Ovary (tissue), 10 donors: ENCODE measurements at places on chromosomes 3 and 15. TPM values are rescaled to one million over a fixed set of nuclear protein-coding genes. Genes with fewer than 3 reads are reported as not detected.

CYP19A1 gene
- total RNA-seq: 33.6 TPM

IQCH gene
- 6.0 TPM for total RNA-seq

CCR8 gene
- total RNA-seq: not detected

DNA sequence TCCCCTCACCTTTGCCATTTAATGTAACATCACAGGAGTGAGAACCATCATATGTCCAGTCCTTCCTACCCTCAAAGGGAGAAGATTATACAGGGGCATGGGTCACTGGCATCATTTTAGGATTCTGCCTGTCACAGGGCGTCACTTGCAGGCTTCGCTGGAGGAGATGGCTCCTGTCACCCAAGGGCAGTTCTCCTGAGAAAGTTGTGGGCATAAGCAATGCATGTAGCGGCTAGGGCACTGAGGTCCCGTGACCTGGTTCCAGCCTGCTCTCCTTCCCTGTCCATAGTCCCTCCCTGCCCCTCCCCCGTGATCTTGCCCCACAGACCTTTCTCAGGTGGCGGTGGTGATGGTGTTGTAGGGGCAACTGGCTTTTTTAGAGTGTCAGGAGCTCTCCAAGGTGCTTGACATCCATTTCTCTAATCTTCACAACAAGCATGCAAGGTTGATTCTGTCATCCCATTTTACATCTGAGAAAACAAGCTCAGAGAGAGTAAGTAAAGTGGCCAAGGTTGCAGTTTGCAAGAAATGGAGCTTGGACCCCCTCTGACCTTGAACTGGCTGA is 241.5 kb upstream of the CTDSPL start:
- H3K27me3 ChIP-seq: no peaks in the 10 kb centered on the region
- no peak for DNase-seq
- no peaks in the 10 kb centered on the region for H3K36me3 ChIP-seq
- H3K4me3 ChIP-seq: no peak overlapping the region

GRCh38 chr3:51678641-51679040 is 7.6 kb downstream of the TEX264 start:
- H3K4me1 ChIP-seq: no peaks in the 10 kb centered on the region
- no peaks in the 10 kb centered on the region for H3K36me3 ChIP-seq
- DNase-seq: no peak
- H3K27me3 ChIP-seq: no peaks in the 10 kb centered on the region
- H3K27ac ChIP-seq: no peak overlapping the region
- no peak overlapping the region for H3K4me3 ChIP-seq

VGLL3 gene
- 36.3 TPM for total RNA-seq

GRCh38 chr15:69561071-69561784 is 108.6 kb downstream of the RPLP1 start:
- H3K36me3 ChIP-seq: no peaks in the 10 kb centered on the region
- no peak overlapping the region for H3K4me3 ChIP-seq
- no peak for DNase-seq
- no peaks in the 10 kb centered on the region for H3K27me3 ChIP-seq
- H3K4me1 ChIP-seq: no peaks in the 10 kb centered on the region
- H3K27ac ChIP-seq: no peak overlapping the region

- H3K4me1 ChIP-seq: no peaks in the 10 kb centered on the region
- no peak for DNase-seq
- H3K4me3 ChIP-seq: no peak overlapping the region
- no peaks in the 10 kb centered on the region for H3K36me3 ChIP-seq
These were observed 354.5 kb upstream of the TPRG1 start for GRCh38 chr3:188817103-188817934.

- H3K36me3 ChIP-seq: no peaks in the 10 kb centered on the region
- no peak overlapping the region for H3K27ac ChIP-seq
- H3K4me1 ChIP-seq: peaks cover 15% of the 10 kb centered on the region
- H3K4me3 ChIP-seq: no peak overlapping the region
- DNase-seq: no peak
These were observed 202.7 kb upstream of the BHLHE40 start for GRCh38 chr3:4776399-4776979.

DNA sequence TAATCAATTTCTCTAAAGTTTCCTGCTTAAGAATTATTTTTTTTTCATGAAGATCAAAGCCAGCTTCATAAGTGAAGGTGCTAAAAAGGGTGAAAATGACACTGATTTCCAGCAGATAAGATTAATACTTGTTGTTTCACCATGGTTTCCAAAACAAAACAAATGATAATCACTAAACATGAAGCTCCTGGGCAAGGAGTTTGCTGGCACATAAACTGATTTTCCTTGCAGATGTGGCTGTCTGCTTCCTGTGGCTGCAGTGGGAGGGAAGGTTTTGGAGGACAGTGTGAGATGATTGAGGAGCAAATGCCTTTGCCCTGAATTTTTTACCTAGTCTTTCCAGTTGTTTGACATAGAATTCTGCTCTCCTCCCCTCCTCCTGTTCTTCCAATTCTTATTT is 228.8 kb downstream of the DIPK2A start:
- no peak for DNase-seq
- H3K4me1 ChIP-seq: no peaks in the 10 kb centered on the region
- no peaks in the 10 kb centered on the region for H3K27me3 ChIP-seq

GRCh38 chr15:83816124-83816883 is 162.4 kb downstream of the ADAMTSL3 start:
- no peak overlapping the region for H3K27ac ChIP-seq
- H3K27me3 ChIP-seq: no peaks in the 10 kb centered on the region
- no peaks in the 10 kb centered on the region for H3K4me1 ChIP-seq
- no peak overlapping the region for H3K4me3 ChIP-seq
- DNase-seq: no peak
- no peaks in the 10 kb centered on the region for H3K36me3 ChIP-seq

DNA sequence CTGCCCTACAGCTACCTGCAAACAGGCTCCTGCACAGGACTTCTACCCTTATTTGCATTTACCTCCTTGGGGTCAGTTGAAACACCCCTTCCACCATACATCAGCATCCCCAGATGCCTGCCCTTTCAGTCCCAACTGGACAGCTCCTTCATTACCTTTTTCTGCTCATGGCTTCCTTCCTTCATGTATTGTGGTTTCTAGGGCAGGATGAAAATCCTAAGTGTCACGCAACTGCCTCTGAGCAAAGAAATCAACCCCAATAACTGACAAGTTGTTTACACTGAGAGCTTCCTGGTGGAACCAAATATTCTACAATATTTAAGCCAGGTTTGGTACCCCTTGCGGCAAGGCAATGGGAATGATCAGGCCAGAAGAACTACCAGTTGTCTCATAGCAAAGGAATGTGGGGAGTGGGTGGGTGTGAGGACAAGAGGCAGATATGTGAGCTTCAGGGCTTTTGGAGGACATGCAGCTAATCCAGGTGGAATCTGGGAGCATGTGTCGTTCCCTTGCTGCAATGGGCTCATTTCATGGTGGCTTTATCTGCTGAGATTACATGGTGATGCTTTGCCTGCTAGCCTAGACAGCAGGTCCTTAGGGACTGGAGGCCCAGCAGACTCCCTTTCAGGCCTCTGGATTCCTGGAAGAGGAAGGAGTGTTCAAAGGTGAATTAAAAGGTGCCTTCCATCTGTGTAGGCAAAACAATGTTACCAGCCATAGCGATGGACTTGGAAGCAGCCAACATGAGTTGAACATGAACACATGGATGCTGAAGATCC is 34.9 kb downstream of the PPCDC start:
- no peaks in the 10 kb centered on the region for H3K36me3 ChIP-seq
- no peak overlapping the region for H3K4me3 ChIP-seq
- H3K27me3 ChIP-seq: no peaks in the 10 kb centered on the region
- peaks cover 11% of the 10 kb centered on the region for H3K4me1 ChIP-seq
- H3K27ac ChIP-seq: no peak overlapping the region
- DNase-seq: no peak

DNA sequence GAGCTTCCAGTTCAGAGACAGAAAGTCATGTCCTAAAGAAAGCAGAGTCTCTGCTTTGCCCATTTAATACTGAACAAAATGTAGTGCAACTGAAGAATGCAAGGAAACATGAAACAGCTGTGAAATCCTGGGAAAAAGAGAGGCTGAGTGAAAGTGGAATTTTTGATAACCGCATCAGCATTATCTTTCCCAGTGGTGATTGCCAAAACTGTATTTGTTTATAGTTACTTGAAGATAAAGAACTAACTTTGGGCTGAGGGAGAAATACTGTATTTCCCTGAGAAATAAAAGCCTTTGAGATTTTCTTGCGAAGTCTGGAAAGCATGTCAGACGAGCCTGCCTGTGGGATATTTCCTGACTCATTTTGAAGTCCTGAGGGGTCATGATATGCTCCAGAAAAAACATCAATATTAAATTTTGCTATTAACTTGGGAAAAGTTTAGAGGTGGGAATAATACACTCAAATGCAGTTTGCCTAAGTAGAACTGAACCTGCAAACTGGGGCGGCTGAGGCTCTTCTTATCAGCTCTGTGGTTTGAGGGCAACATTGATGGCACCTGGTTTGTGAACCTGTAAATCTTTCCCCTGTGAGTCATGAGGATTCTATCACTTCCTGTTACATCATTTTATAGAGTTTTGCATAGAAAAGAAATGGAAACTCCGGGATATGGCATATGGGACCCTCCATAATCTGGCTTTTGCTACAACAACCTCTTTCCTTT is 855.3 kb downstream of the MCTP2 start:
- no peaks in the 10 kb centered on the region for H3K36me3 ChIP-seq
- H3K4me3 ChIP-seq: no peak overlapping the region
- H3K27ac ChIP-seq: no peak overlapping the region
- no peaks in the 10 kb centered on the region for H3K4me1 ChIP-seq
- H3K27me3 ChIP-seq: no peaks in the 10 kb centered on the region

GRCh38 chr3:13588221-13588701 is 39.3 kb downstream of the FBLN2 start:
- DNase-seq: no peak
- H3K4me3 ChIP-seq: no peak overlapping the region
- H3K27ac ChIP-seq: no peak overlapping the region
- H3K27me3 ChIP-seq: no peaks in the 10 kb centered on the region
